ENCODE measurements at places on chromosomes 2 and 18.

GRCh38 chr2:84137034-84137433 lies 322.0 kb downstream of the SUCLG1 start:
- DNase-seq = no peak

- no peak for DNase-seq
These were observed 17.9 kb downstream of the TMEM37 start for GRCh38 chr2:119449521-119449920.

- no peak for DNase-seq
These were observed 378.8 kb upstream of the ETAA1 start for GRCh38 chr2:67018301-67018700.

GRCh38 chr2:241459520-241459919 lies 48.9 kb downstream of the STK25 start:
- DNase-seq = no peak

DNA sequence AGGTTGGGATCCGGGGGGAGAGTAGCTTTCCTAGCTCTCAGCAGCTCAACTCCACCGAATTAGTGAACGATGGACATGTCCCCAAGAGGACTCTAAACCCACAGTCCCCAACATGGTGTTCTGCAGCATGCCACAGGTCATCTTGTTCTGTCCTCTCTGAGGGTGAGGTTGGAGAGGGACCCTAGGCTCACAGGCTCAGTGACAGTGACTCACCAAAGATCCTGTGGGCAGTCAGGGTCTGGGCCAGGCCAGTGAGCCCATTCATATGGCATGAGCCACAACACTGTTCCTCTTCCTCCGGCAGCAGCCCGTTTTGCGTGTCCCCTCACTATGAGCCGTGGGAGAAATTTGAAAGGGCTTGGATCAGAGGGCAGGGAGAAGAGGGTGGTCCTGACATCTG lies 2.8 kb upstream of the SLC20A1 start:
- DNase-seq = no peak

DNA sequence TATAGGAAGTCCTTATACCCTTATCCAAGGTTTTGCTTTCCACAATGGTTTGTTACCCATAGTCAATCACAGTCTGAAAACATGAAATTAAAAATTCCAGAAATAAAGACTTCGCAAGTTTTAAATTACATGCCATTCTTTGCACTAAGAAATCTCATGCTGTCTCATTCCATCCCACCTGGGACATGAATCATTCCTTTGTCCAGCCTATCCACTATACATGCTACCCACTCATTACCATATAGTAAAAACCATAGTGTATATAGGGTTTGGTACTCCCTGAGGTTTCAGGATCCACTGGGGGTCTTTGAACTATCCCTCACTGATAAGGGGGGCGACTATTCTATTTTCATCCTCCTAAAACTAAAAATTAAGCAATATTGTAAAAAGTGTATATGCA lies 17.0 kb downstream of the SP3 start:
- no peak for DNase-seq

DNA sequence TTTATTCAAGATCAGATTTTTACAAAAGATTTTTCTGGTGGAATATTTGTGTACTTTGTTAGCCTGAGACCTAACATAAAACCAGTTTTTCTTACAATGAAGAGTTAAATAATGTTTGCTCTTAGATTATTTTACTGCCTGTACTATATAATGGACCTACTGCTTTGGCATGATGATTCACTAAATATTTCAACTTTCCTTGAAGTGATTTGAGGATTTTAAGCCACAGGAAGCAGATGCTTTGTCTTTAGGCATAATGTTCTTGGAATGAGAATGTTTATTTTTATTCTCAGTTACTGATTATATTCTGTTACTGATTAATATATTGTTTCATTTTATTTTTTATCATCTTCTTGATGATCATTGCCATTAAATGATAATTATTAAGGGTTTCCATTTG lies 175.3 kb upstream of the LRP1B start:
- DNase-seq = no peak

DNA sequence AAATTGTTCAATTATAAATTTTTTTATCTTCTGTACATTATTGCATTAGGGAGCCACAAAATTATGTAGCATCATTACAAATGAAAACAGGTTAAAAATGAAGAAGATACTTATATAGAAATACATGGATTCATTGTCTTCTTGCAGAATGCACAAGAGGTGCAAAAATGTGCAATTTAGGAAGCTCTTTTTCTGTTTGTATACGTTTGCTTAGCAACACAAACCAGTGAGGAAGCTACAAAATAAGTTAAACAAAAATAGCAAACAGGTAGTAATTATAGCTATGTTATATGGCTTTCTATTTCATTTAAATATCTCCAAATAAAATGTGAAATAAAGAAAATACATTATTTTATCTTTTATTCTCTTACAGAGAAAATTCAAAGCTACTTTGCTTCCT lies 177.6 kb upstream of the SESTD1 start:
- DNase-seq = no peak

- DNase-seq = no peak
These were observed 101.4 kb downstream of the PLA2R1 start for GRCh38 chr2:159961037-159961436.

- DNase-seq = no peak
These were observed 36.5 kb downstream of the SIGLEC15 start for GRCh38 chr18:45861926-45862325.

GRCh38 chr2:152560166-152560565 lies 157.1 kb downstream of the PRPF40A start:
- DNase-seq = no peak

GRCh38 chr2:144131042-144131441 lies 388.9 kb downstream of the ZEB2 start:
- no peak for DNase-seq

DNA sequence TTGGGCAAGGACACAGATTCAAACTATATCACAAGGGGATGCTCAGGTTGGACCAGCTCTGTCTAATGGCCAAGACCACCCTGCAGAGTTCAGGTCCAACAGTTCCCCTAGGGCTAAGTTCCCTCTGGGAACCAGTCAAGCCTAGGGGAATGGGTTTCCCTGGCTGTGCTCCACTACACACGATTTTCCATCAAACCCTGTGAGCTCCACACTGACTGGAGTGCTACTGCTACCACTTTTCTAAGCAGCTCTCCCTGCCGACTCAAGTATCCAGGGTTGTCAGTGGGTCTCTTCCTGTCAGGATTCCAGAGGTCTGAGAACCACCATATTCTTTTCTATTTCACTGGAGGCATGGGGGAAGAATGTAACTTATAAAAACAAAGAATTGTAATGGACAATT lies 280.4 kb upstream of the COL3A1 start:
- DNase-seq = no peak

GRCh38 chr2:47234456-47234855 lies 79.3 kb upstream of the STPG4 start:
- DNase-seq = no peak

DNA sequence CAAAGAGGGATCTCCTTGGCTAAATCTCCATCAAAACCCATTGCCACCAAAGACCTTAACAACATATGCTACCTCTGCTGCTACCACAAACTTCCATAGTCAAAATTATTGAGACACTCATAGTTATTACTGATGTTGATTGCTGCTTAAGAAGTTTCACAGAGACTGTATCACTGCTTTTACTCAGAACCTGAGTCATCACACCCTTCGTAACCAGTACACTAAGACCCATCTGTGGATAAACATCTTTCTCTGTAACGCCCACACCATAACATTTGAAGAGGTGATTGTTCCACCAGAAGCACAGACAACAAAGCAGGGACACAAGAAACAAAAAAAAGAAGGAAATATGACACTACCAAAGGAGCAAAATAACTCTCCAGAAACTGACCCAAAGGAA lies 1563.1 kb downstream of the LRP1B start:
- no peak for DNase-seq

GRCh38 chr18:23723121-23723520 lies 33.9 kb downstream of the LAMA3 start:
- no peak for DNase-seq

- no peak for DNase-seq
These were observed 1521.5 kb upstream of the ZEB2 start for GRCh38 chr2:146041274-146041910.

- no peak for DNase-seq
These were observed 23.2 kb upstream of the SEH1L start for GRCh38 chr18:12924616-12925015.

DNA sequence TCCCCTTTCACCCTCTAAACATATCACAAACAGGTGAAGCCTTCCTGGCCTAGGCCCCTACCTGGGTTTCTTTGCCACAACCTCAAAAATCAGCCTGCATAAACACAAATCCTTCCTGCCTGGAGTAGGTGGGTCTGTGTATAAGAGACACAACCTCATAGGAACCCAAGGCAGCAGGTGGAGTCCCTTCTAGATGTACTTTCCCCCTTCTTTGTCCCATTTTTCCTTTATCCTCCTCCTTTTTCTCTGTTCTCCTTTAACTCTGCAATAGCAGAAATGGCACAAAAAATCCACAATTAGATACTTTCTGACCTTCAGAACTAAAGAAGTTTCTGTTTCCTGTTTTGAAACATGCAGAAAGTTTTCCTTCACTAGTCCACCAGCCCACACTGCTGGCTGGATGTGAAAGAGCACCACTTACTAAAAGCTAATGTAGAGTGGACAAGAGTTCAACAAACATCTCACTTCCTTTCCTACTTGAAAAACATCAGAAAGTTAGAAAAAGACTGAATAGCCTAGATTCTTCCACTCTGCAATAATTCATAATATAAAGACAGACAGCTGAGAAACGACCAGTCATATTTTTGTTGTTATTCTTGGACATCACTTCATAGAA lies 11.2 kb downstream of the SLC40A1 start:
- DNase-seq = no peak

GRCh38 chr18:26711756-26712155 lies 153.8 kb downstream of the AQP4 start:
- no peak for DNase-seq

DNA sequence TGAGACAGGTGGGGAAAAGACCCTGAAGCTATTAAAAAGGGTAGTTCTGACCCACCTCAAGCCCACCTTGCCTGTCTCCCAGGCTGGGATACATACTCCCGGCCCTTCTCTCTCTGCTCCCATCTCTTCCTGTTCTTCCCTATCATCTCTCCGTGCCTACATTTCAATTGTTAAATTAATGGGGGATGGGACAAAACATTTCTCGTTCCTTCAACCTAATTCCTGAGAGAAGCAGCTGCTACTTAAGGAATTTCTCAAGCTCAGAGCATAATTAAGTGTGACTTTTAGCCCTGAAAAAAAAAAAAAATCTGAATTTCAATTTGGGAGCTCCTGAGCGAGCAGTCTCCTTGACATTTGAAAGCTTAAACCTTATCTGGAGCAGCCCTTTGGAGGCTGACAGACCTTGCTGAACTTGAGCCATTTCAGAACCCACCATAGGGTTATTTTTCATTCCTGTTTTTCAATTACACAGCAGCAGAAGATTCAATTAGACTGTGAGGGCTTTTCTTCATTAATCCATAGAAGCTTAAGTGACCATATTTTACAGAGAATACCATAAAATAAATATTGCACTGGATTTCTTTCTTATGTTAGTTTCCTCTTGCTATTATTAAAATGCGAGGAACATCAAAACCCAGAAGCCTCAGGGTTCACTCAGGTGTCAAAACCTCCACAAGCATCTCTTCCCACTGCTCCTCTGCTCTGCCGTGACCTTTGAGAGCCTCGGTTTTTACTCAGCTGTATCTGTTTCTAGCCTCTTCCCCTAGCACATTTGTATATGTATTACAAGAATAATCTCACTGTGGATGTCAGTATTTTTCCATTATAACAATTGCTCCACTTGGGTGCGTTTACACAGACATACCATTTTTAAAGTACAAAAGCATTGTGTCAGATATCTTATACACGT lies 125.7 kb downstream of the B3GNT2 start:
- DNase-seq = no peak

DNA sequence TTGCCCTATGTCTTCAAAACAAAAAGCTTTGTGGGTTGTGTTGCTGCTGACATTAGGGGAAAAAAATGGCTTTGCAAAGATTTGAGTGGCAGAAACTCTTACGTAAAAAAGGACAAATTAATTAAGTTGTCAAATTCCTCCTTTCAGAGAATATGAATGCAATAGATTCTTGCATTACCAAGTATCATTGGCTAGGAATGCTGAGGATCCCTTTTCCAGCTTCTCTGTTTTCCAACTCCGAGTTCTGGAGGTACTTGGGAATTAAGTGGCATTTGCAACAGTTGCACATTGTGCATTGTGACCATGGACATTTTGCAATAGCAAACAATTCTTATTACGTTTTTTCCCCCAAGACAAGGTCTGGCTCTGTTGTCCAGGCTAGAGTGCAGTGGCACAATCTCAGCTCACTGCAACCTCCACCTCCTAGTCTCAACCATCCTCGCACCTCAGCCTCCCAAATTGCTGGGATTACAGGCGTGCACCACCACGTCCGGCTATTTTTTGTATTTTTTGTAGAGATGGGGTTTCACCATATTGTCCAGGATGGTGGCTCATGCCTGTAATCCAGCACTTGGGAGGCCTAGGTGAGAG lies 29.9 kb upstream of the PPP1CB start:
- no peak for DNase-seq

DNA sequence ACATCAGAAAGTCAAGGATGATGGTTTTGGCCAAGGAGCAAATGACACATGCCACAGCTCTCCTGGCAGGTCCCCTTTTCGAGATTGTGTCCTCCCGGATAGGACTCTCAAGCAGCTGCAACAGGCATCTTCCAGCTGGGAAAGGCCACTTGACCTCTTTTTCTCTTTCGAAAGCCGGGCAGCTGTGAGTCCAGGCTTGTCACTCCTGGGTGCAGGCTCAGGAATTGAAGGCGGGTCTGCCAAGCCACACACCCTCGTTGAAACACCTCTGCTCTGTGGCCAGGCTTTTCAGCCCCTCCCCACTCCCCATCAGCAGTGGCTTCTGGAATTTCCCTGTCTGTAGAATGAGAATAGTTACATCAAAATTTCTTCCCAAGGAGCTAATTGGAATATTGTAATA lies 98.0 kb downstream of the CCDC138 start:
- no peak for DNase-seq

DNA sequence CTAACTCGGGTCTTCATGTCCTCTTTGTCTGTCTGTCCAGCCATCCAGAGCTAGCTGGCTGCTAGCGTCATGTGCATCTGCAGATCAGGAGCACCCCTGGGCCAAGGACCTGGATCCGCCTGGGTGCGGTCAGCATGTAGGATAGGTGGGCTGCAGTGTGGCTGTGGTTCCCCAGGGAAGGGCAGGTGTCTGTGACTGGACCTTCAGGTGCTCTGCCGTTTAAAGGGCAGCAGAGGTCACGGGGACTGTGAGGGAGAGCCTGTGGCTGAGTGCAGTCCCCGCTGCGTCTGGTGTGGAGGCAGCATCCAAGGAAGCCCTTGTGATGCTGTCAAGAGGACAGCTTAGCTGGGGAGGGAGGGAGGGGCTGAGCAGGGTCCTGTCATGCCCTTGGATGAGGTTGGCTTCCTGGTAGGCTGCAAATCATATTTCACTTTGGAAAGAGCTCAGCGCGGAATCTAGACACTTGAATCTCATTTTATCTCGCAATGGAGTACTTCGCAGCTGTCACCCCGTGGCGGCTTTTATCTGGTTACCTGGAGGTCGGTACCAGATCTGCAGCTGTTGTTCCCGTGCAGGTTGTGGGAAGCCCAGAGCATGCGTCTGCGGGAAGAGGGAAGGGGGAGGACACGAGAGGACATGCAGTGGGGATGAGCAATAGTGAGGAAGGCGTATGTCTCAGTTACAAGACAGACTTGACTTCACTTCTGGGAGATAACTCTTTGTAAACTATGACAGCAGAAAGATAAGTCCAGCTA lies 5.9 kb upstream of the RALB start:
- DNase-seq = no peak

GRCh38 chr2:108588070-108588668 lies 53.9 kb downstream of the LIMS1 start:
- no peak for DNase-seq

GRCh38 chr2:178452870-178453269 lies 1.7 kb downstream of the PJVK start:
- no peak for DNase-seq

Measured in stimulated activated CD8-positive, alpha-beta memory T cell treated with anti-CD3 and anti-CD28 coated beads, Interleukin-4, amount 100 ng/mL, for 24 hours (primary cell).